ENCODE measurements at places on chromosomes 1 and 21. TPM values are rescaled to one million over a fixed set of nuclear protein-coding genes. Genes with fewer than 3 reads are reported as not detected.

Gene SLAMF9
- total RNA-seq = not detected

Gene SPRR2F
- total RNA-seq = not detected

GRCh38 chr1:118921994-118922393, 66.1 kb downstream of the TBX15 start:
- H3K27ac ChIP-seq = no peak overlapping the region
- no peak for DNase-seq
- no peak overlapping the region for H3K4me3 ChIP-seq
- H3K27me3 ChIP-seq = no peaks in the 10 kb centered on the region
- no peaks in the 10 kb centered on the region for H3K4me1 ChIP-seq

DNA sequence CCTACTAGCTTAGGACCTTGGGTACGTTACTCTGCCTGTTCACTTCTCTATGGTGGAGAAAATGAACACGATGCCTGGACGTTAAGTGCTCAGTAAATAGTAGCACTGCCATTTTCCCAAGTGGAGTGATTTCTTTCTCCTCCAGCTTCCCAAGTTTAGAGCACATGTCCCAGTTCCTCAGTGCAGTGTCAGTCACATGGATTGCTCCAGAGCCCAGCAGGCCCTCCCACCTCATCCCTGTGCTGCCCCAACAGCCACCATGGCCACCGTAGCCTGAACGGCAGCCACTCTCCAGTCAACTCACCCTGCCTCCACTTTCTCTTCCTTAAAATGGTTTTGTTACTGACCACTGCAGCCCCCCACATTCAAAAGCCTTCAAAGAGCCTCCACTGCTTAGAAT, 8.5 kb downstream of the STMN1 start:
- no peak overlapping the region for H3K4me3 ChIP-seq
- H3K27ac ChIP-seq = no peak overlapping the region
- peaks cover 11% of the 10 kb centered on the region for H3K4me1 ChIP-seq
- DNase-seq = no peak
- peaks cover 60% of the 10 kb centered on the region for H3K36me3 ChIP-seq

DNA sequence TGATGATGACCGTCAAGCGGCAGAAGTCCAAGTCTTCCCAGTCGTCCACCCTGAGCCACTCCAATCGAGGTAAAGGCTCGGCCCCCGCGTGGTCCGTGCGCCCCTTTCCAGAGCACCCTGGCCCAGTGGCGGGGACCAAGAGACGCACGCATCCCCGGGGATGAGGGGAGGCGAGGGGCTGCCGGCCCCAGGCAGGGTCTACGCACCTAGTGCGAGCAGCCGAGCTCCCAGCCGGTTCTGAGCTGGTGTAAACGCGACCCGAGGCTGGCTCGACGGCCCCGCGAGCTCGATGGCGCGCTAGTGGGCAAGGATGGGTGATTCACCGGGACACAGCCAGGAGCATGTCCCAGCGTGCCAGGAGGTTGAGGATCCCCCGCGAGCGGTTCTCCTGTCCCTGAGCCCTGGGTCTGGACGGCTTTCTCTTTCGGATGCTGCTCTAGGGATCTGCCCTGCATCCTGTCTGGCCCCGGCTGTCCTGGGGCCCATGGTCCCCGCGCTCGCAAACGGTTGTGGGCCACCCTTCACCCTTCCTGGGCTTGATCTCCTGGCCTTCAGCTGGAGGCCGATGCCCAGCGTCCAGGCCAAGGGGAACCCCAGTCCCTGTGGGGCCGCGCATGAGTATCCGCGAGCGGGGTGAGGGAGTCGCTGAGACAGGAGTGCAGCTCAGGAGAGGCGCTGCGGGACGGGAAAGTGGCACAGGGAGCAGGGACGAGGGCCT, 689 bp downstream of the PKP1 start:
- no peaks in the 10 kb centered on the region for H3K36me3 ChIP-seq
- no peak for DNase-seq
- H3K27ac ChIP-seq = no peak overlapping the region
- no peaks in the 10 kb centered on the region for H3K4me1 ChIP-seq

DNA sequence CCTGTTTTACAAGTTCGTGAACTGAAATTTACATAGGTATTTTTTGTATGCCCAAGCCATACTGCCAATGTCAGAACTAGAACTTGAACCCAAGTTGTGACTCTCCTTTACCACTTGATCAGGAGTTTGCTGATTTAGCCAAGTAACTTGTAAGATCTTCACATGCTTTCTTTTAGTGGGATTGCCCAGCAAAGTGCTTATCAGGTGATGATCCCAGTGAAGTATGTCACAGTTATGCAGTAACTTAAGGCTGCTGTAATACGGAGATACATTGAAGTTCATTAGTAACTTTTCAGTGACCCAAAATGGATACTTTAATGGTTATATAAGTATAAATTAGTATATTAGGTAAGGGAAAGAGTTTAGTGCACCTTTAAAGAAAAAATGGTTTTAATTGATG, 3.8 kb downstream of the SRSF11 start:
- H3K36me3 ChIP-seq = peaks cover 64% of the 10 kb centered on the region
- H3K27me3 ChIP-seq = no peaks in the 10 kb centered on the region
- H3K4me3 ChIP-seq = peak overlapping the region; percentile 98
- no peak overlapping the region for H3K27ac ChIP-seq
- no peak for DNase-seq

All from endodermal cell (in vitro differentiated cells).